Activated CD4-positive, CD25-positive, alpha-beta regulatory T cell treated with anti-CD3 and anti-CD28 coated beads, Interleukin-2, amount 50 U/mL, for 72 hours (primary cell): ENCODE measurements at places on chromosomes 3 and 15.

DNA sequence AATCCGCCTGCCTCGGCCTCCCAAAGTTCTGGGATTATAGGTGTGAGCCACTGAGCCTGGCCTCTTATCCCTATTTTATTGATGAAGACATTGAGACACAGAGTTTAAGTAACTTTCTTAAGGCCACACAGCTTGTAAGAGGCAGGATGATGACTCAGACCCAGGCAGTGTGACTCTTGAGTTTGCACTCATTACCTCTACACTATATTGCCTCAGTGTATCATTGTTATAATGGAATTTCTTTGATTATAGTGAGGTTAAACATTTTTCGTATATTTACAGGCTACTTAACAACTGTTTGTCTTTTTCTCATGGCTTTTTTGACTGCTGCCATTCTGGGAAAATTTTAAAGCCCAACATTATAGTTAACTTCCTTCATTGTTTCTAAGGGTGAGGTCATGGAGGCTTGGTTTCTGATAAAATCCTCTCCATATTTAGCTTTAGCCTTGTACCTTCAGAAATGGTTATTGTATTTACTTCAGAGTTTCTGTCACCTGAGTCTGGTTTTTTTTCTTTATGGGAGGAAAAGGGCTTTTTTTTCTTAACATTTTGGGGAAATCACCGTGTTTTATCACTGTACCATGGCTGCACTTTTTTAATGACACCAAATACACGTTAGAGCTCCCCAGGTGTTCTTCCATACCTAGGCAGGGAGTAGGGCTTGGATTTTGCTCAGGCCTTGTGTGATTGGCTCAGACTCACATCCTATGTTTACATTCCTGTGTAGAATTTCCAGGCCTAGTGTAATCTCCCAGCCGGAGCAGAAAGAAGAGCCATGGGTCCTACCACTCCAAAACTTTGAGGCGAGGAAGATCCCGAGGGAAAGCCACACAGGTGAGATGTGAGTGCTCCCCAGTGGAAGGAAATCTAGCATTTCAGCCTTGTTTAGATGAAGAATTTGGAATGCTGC is 6.3 kb downstream of the ZNF774 start:
- no peak for DNase-seq

DNA sequence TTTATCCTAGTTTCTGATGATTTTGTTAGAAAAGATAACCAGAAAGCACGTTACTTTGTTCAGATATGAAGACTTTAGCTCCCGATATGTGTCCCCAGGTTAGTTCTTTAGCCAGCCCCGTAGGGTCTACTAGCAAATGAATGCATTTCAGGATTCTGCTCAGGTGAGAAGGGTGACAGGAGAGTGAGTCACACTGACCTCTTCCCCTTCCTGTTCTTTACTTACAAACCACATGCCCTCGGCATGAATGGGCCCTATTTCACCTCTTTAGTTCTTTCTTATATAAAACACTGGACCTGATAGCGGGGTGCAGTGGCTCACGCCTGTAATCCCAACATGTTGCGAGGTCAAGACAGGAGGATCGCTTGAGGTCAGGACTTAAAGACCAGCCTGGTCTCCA is 98.4 kb downstream of the SLC49A4 start:
- DNase-seq, result no peak

DNA sequence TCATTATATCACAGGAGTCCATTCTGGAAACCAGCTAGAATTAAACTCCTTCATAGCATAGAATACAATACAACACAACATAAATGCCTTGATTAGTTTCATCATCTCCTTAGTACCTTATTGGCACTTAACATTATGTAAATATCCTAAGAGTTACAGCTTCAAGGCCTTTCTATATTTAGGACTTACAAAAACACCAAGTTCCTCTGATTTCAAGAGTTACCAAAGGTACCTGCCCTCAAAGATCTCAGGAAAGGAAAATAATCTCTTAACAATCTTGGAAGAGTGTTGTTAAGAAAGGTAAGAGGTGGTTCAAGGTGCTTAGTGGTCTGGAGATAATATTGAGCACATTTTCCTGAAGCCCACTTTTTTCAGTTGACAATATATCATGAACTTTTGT is 477.7 kb downstream of the IGSF11 start:
- DNase-seq, result no peak

- DNase-seq, result no peak
Measured at GRCh38 chr15:29612701-29613100, 209.6 kb downstream of the TJP1 start.

DNA sequence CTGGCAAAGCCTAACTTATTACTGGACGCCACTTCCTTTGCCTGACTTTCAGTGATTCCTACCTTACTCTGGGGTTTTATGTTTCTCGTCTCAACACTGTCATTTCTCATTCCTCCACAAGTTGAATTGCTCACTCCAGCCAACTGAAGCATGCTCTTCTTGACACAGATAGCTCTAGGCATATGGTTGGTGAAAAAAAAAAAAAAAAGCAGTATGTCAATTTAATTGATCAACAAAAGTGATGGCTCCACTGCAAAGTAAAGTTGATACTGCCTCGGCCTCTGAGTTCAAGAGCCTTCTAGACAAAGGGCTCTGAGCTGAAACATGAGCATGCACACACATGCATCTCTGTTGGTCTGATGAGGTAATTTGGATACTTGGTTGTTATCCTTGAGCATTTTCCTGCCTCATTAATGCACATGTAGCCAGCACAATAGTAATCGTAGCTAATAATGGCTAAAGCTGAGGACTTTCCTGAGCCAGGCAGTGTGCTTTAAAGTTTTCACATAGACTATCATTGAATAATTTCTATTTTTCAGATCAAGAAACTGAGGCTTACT is 21.4 kb upstream of the UBE2Q2 start:
- no peak for DNase-seq

DNA sequence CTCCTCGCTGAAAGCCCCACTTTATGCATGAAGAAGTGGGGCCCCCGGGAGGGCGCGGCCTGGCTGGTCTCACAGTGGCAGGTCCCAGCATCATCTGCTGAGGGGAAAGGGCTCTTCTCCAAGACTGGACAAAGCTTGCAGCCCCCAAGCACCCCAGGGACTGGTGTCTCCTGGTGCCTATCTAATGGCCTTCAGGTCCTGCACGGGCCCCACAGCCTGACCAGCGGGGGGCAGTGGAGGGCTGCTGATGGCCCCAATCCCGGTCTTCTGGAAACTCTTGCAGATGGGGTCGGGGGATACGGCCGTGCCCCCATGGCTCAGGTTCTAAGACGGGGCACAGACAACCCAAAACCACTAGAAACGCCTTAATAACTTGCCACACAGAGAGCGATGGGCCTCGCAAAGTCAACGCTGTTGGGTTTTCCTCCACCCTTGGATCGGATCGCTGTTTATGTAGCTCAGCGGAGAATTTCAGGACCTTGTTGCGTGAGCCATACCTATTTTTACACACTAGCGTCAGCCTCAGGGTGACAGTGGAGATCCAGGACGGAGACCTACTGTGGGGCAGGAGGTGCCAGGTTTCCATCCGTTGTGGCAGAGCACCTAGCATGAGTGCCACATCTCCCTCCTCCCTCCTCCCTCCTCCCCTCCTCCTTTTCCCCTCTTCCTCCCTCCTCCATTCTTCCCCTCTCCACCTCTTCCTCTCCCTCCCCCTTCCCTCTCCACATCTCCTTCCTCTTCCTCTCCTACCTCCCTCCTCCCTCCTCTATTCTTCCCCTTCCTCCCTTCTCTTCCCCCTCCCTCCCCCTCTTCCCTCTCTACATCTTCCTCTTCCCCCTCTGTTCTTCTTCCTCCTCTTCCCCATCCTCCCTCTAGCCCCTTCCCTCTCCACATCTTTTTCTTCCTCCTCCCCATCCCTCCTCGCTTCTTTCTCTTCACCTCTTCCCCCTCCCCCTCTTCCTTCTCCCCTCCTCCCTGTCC is 79.3 kb upstream of the ALDH1L1 start:
- no peak for DNase-seq
